ENCODE measurements at places on chromosomes 6 and 20. TPM values are rescaled to one million over a fixed set of nuclear protein-coding genes. Genes with fewer than 3 reads are reported as not detected.

Gene MCCD1
- total RNA-seq, result not detected

Gene SLC26A8
- total RNA-seq, result under 0.01 TPM

Gene PI16
- 19.8 TPM for total RNA-seq

Gene WFDC12
- total RNA-seq, result not detected

Gene MICB
- 0.52 TPM for total RNA-seq

Gene FAM209A
- not detected for total RNA-seq

Gene LY86
- 6.8 TPM for total RNA-seq

Gene SPTLC3
- 9.9 TPM for total RNA-seq

Gene TBC1D32
- total RNA-seq, result 14.6 TPM

Gene EIF6
- 74.1 TPM for total RNA-seq

Gene TRIM40
- not detected for total RNA-seq

Gene ENPP4
- 25.1 TPM for total RNA-seq

Gene CDSN
- not detected for total RNA-seq

Gene TTI1
- 22.4 TPM for total RNA-seq

Gene CTCFL
- total RNA-seq, result not detected

Gene WFDC10B
- total RNA-seq, result not detected

Gene PGC
- 0.52 TPM for total RNA-seq

Gene EFCAB8
- not detected for total RNA-seq

Gene PPP1R14C
- 14.1 TPM for total RNA-seq

Gene SLC35F1
- total RNA-seq, result 3.1 TPM

Gene CALHM4
- total RNA-seq, result not detected

Gene TPBG
- 6.3 TPM for total RNA-seq

Gene SLC52A3
- not detected for total RNA-seq

Gene MYMX
- 7.3 TPM for total RNA-seq

Gene GJE1
- not detected for total RNA-seq

Gene C20orf204
- total RNA-seq, result 0.52 TPM

Gene CPXM1
- total RNA-seq, result 26.1 TPM

Gene FUT9
- under 0.01 TPM for total RNA-seq

Gene PRSS16
- 1.6 TPM for total RNA-seq

Gene IYD
- total RNA-seq, result not detected

Gene LAMA5
- 14.1 TPM for total RNA-seq

Gene NHLRC1
- 3.1 TPM for total RNA-seq
